ENCODE measurements at places on chromosomes 4 and X. TPM values are rescaled to one million over a fixed set of nuclear protein-coding genes. Genes with fewer than 3 reads are reported as not detected.

The ARHGAP10 gene
- total RNA-seq, result 14.6 TPM

The GPRASP1 gene
- total RNA-seq, result 96.1 TPM

The SLC9B1 gene
- 3.7 TPM for total RNA-seq

The SHISA3 gene
- total RNA-seq, result 0.78 TPM

The DGAT2L6 gene
- not detected for total RNA-seq

The ESX1 gene
- total RNA-seq, result not detected

The ADH7 gene
- not detected for total RNA-seq

The NUDT10 gene
- 25.0 TPM for total RNA-seq

The EXOC1L gene
- total RNA-seq, result not detected

The CCDC158 gene
- 2.7 TPM for total RNA-seq

The MAGEA2 gene
- total RNA-seq, result not detected

The ZNF827 gene
- 43.6 TPM for total RNA-seq

The PASD1 gene
- total RNA-seq, result not detected

The GLUD2 gene
- total RNA-seq, result 7.8 TPM

The TEX28 gene
- not detected for total RNA-seq

The RHOXF2 gene
- total RNA-seq, result 0.28 TPM

The COQ2 gene
- total RNA-seq, result 4.3 TPM

The TCEAL8 gene
- 49.5 TPM for total RNA-seq

The G3BP2 gene
- total RNA-seq, result 224 TPM

The XAGE2 gene
- total RNA-seq, result not detected

The PIR gene
- 21.7 TPM for total RNA-seq

The CSN3 gene
- total RNA-seq, result not detected

The FAM47E gene
- 18.9 TPM for total RNA-seq

The ABCG2 gene
- 13.8 TPM for total RNA-seq

The DCAF8L1 gene
- not detected for total RNA-seq

The MAGEC2 gene
- total RNA-seq, result not detected

The FABP2 gene
- total RNA-seq, result not detected

The REELD1 gene
- total RNA-seq, result 0.61 TPM

The MAGEB2 gene
- total RNA-seq, result not detected

The BMP2K gene
- 38.2 TPM for total RNA-seq

The UGT2B17 gene
- total RNA-seq, result 0.20 TPM

The TRMT10A gene
- total RNA-seq, result 6.2 TPM

The TTC29 gene
- total RNA-seq, result 0.25 TPM

The RNF128 gene
- 6.2 TPM for total RNA-seq

The FRG1 gene
- total RNA-seq, result 34.5 TPM

The SPACA5 gene
- total RNA-seq, result not detected

The DCAF16 gene
- total RNA-seq, result 43.7 TPM

The PPEF2 gene
- 0.25 TPM for total RNA-seq

The SHROOM2 gene
- total RNA-seq, result 25.0 TPM

The ARFIP1 gene
- 26.2 TPM for total RNA-seq

The SHROOM4 gene
- 25.2 TPM for total RNA-seq

All from dorsolateral prefrontal cortex (tissue), 122 donors.